Stimulated activated CD4-positive, alpha-beta T cell treated with anti-CD3 and anti-CD28 coated beads, Interleukin-4, amount 100 ng/mL, for 4 hours (primary cell): ENCODE measurements at places on chromosomes 2 and 18.
A peak's percentile ranks its signal among the peaks of the same experiment; 100 is the strongest.

- DNase-seq, result no peak
These were observed 54.8 kb upstream of the DOCK10 start for GRCh38 chr2:225097035-225097434.

DNA sequence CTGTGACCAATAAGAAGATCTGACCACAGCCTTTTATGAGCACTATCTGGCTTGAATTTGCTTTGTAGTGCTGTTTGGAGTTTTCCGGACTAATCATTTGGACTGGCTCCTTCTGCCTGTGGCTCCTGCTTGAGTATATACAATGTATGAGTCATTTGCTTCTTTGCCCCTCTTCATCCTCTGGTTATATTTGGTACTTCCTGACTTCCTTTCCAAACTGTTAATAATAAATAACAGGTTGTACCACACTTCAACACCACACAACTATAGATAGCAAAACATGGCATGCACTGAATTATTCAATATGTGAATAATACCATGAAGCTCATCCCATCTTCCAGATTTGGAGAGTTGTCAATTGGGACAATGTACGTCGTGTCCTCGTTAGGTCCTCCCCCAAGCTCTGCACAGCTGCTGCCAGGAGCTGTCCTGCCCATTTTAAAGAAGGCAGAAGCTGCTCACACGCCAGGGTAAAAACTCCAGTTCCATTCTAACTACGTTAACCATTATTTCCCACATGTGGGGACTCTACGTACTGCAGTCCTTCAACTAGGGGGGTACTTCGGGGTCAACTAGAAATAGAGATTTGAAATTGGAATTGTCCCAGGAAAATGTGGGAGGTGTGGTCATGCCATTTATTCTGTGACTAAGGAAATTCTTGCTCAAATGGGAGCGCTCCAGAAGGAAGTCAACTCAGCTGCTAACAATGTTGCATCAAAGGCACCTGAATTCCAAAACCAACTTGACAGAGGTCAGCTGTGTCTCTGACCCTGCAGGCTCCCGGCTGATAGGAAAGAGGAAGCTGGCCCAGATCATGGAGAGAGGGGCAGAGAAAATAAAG, 38.1 kb downstream of the ST8SIA5 start:
- no peak for DNase-seq

- peak; percentile 30 for DNase-seq
These were observed 3.5 kb upstream of the CABLES1 start for GRCh38 chr18:23131693-23132319.

DNA sequence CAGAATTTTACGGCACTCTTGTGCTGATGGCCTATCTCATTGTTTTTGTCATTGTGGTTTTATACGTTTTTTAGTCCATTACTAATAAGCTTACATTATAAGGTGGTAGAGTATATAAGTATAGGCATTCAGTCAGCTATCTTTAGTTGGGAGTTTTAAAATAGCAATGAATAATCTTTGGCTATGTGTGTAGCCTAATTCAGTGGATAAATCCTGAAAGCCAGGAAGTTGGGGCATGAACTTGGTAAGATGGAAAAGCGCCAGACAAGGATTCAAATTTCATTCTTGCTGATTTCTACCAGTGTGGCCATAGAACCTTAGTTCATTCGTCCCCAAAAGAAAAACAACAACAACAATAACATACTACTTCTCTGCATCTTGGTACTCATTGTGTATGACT, 31.2 kb downstream of the EPC2 start:
- DNase-seq, result no peak

DNA sequence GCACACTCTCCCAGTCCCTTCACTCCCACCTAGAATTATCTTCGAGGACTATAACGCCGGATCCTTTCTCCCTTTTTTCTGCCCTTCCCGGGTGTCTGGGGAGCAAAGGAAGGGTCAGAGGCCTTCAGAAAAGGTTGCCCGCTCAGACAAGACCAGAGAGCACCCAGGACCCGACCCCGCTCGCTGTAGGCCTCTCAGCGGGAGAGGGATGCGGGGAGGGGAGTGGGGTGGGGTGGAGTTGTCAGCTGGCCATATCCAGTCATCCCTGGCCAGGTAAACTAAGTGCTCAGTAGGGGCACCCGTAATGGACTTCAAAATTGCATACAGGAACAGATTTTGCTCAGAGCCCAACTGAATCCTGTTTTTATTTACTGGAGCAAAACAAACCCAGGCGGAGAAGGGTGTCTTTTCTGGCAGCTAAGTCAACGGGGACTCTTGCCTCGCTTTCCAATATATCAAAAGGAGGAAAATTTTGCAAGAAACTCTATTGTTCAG, 65.0 kb downstream of the NOL4 start:
- DNase-seq, result no peak

GRCh38 chr18:28174181-28174905, 2.6 kb downstream of the CDH2 start:
- no peak for DNase-seq

DNA sequence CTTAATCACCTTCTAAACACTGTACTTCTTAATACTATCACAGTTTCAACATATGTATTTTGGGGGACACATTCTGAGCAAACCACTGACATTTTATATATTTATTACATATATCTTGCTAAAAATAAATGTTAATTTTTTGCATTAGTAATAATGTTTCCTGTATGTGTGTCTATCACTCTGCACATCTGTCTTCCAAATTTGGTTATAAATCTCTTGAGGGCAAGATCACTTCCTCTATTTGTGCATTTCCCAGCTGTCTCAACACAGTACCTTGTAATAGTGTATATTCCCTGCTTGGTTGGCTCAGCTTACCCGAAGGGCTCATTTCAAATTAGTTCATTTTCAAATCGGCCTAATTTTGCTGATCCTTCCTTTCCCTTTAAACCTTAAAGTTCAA, 617.1 kb upstream of the GYPC start:
- no peak for DNase-seq

GRCh38 chr18:41646915-41647620, 308.0 kb upstream of the PIK3C3 start:
- DNase-seq, result no peak
